ENCODE measurements at places on chromosomes 7 and 10.

DNA sequence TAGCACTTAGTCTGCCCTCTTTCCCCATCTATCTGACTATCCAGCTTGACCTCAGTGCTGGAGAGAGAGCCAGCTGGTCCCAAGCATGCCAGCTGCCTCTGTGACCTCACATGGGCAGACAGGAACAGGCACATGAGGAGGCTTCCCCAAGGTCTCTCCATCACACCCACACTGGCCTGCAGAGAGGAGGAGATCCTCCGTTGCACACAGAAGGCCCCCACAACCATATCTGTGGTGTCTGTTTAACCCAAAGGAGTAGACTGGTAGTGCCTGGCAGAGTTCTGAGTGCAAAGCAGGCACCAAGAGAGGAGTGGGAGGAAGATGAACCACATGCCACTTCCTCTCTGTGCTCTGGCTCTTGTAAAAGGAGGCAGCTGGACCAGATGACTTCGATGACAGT is 4.8 kb upstream of the ANK3 start:
- DNase-seq = peak; percentile 8

GRCh38 chr10:25766687-25767221 is 167.3 kb upstream of the MYO3A start:
- no peak for DNase-seq

DNA sequence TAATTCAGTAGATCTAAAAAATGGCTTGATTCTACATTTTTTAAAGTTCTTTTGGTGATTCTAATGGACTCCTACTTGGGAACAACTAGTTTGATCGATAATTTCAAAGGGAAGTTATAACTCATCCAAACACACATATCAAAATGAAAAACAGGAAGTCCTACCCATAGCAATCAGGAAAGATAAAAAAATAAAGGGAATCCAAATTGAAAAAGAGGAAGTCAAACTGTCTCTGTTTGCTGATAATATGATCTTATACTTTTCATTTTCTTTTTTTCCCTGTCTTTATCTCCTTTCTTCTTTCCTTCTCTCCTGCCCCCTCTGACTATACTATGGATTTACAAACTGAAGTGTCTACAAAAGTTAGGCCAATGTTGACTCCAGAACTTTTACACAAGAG is 118.8 kb downstream of the IQUB start:
- DNase-seq = no peak

DNA sequence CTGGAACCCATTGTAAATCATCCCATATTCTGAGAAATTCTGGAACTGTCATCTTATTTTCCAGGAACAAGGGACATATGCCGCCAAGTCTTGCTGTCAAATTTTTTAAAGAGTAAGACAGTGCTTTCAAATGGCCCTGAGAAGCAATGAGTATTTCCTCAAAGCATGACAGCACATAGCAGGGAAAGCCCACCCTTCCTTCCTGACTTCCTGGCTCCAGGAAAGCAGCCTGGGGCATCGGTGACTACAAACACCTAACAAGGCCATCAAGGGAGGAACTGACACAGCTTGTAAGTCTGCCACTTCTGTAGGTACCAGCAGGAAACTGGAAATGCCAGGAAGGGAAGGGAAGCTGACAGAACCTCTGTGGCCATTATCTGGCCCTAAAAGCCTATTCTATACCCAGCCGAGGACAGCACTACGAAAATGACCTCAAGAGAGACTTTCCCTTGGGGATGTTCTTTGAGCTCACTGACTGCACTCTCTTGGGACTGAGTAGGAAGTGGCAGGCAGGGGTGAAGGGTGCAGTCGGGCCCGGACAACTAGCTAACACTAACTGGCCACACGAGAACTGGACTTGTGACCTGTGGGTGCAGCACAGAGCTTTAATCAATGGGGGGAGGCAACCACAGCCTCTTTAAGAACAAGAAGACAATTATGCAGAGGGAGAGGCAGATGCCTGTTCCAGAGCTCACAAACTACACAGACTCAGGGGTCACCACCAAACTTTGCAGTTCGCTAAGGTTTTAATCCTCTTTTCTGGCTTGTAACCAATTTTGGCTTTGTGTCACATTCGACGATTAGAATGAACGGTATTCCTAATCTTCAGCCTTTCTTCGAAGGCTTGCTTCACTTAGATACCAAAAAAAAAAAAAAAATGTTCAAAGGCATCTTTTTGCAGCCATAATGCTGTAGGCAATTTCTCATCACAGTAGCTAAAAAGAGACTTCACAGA is 52.0 kb downstream of the GRB10 start:
- no peak for DNase-seq

DNA sequence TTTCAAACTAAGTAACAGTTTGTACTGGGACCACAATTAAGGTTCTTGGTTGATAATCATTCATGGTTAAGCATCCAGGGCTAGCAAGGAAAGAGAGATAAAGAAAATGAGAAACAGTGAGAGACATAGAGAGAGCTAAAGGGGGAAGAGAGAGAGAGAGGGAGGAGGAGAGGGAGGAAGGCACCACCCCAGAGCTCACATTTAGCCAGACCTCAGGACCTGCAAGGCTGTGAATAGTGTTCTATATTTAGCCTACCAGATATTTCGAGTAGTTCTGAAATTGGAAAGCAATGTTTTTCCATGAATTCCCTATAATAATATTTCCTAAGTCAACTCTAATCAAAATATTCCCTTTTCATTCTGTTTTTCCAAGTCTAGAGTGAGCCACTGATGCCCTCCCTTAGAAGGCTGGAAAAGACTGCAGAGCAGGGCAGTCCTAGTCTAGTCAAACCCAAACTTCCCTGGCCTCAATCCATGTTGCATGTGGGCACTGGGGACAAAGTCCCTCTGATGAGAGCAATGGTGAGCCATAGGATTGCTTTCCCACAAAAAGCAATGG is 119.4 kb upstream of the INHBA start:
- DNase-seq = no peak

GRCh38 chr7:40859965-40860543 is 725.2 kb downstream of the SUGCT start:
- DNase-seq = no peak

DNA sequence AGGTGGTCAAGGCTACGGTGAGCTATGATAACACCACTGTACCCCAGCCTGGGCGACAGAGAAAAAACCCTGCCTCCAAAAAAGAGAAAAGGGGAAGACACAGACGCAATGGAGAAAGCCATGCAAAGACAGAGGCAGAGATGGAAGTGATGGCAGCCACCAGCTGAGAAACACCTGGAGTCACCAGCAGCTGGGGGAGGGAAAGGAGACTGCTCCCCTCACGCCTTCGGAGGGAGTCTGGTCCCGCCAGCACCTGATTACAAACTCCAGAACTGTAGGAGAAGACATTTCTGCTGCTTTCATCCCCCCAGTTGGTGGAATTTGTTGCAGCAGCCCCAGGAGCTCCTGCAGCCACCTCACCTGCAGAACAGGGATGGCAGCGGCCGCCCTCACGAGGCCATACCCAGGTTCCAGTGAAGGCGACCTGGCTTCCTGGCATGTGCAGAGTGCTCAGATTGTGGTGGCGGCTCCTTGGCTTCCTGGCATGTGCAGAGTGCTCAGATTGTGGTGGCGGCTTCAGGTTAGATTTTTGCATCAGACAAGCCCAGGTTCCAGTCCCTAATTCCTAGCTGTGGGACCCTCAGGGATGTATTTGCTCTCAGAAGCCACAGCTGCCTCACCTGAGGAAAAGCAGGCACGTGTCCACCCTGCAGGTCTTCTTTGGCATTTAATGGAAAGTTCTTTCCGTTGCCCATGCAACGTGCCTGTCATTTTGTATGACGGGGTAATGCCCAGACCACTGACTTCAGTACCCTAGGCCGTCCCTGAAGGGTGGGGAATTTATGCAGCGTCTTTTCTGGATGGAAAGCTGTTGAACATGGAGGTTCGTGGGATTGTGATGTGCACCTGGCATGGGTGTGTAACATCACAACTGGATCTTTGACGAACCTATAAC is 182.9 kb downstream of the EBF3 start:
- DNase-seq = no peak

GRCh38 chr7:10934292-10934691 is 39.4 kb upstream of the PHF14 start:
- DNase-seq = no peak

DNA sequence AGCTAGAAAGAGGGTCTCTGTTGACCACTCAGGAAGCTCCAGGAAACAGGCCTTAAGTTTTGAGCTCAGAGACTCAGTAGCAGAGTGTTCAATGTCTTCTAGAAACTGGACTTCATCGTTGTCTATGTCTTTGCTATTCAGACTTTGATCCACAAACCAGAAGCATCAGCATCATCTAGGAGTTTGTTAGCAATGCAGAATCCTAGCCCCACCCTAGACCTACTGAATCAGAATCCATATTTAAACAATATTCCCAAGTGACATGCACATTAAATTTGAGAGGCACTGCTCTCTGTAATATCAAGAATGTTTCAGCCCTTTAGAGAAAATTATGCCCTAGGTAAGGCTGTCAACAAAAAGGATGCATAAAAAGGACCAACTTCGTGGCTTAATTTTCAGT is 12.9 kb upstream of the OGDHL start:
- no peak for DNase-seq

DNA sequence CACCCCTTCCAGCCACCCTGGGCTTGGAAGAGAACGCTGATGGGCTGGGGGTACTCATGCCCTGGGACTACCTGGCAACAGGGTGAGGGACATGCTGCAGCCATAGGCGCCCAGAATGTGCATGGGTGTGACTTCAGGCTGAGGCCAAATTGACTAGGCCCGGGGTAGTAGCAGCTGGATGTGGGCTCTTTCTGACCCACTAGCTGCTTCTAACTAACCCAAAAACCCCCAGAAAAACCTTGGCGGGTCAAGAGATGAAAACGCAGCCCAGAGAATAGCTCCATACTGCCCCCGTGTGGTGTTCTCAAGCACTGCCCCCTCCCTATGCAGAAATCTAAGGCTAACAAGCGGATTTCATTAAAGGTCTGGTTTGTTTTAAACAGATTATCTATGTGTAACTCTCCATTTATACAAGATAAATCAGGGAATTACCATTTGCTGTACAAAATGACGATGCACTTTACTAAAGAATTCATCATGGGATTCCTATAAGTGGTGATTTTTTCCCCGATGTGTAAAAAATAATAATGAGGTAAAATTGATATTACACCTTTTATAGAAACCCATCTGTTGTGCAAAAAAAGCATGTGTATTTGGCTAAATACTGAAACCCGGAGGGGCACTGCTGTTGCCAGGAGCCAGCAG is 4.2 kb downstream of the SMARCD3 start:
- peak; percentile 77 for DNase-seq

GRCh38 chr10:114635101-114635500 is 23.0 kb downstream of the ABLIM1 start:
- no peak for DNase-seq

DNA sequence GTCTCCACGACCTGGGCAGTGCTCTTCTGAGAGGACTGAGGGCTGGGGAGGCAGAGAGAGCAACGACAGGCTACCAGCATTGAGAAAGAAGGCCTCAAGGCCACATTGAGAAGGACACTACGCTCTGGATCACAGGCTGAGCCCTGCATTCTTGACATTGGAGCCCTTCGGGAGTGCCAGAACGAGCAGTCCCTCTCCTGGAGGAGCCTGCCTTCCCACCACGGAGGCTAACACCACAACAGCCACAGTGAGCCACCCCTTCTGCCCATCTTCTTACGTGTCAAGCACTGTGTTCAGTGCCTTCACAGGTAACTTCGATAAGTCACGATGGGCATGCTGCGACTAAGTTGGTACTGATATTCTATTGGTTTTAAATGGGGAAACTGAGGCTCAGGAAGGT is 267.8 kb downstream of the RPS24 start:
- DNase-seq = no peak

DNA sequence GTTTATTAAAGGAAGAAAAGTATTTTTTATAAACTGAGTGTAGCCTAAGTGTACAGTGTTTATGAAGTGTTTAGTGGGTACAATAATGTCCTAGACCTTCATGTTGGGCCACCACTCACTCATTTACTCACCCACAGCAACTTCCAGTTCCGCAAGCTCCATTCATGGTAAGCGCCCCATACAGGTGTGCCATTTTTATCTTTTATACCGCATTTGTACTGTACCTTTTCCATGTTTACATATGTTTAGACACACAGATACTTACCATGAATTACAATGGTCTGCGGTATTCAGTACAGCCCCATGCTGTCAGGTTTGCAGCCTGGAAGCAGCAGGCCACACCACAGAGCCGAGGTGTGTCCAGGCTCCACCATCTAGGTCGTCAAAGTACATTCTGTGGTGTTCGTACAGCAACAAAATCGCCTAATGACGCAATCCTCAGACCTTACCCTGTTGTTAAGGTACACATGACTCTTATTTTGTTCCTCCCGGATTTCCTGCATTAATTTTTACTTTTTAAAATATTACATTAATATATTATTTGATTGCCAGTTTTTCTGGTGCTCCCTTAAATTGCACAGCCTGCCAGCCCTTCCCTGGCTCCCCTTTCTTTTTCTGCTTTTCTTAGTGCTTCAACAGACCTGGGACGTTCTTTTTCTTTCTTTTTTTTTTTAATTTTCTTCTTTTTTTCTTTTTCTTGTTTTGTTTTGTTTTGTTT is 881 bp upstream of the SSBP1 start:
- peak; percentile 9 for DNase-seq

DNA sequence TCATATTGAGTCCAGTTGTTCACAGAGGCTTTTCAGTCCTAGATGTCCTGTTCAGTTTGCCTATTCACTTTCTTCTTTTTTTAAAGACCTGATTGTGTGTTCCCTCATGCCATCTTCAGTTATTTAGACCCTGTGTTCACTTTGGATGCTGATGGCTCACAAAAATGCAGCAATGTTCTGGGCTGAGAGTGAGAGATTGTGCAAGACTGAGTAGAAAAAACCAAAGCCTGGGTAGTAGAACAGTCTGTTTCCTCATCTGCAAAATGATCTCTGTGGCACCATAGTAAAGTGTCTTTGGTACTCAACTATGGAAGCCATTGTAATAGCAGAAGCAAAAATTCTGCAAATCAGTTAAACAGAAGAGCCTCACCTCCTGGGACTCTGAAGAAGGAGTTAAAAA is 43.2 kb downstream of the AKR1B1 start:
- no peak for DNase-seq

- no peak for DNase-seq
Observed at GRCh38 chr10:11045995-11046775, 28.5 kb downstream of the CELF2 start.

DNA sequence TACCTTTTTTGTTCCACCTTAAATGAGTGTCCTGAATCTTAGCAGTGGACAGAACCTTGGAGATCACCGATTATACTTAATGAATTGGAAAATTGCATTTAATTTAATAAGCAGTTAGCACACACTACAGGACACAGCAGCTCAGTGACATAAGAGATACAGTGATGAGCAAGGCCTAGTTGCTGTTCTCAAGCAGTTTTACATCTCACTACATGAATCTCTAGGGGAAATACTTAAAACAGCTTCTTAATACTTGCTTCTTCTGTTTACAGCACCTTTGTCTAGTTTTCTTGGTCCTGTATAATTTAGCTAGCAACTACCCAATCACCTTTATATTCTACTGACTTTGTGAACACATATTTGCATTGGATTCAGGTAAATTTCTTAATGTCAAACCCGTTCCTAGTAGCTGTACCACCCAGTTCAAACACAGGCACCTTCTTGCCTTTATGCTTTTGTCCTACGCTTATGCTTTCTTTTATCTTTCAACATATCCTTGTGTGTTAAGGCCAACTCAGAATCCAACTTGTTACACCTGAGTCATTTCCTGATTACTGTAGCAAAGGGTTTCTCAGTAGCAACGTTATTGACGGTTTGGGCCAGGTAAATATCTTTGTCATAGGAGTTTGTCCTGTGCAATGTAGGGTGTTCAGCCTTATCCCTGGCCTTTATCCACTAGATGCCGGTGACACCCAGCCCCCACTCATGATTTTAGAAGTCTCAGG is 1.8 kb downstream of the STAM start:
- no peak for DNase-seq

- no peak for DNase-seq
Observed at GRCh38 chr10:78720091-78720490, 348.7 kb upstream of the ZMIZ1 start.

Data from CD4-positive, alpha-beta T cell treated with Interferon alpha-2 for 1 hour (primary cell).